ENCODE measurements at places on chromosomes 5 and 9.

DNA sequence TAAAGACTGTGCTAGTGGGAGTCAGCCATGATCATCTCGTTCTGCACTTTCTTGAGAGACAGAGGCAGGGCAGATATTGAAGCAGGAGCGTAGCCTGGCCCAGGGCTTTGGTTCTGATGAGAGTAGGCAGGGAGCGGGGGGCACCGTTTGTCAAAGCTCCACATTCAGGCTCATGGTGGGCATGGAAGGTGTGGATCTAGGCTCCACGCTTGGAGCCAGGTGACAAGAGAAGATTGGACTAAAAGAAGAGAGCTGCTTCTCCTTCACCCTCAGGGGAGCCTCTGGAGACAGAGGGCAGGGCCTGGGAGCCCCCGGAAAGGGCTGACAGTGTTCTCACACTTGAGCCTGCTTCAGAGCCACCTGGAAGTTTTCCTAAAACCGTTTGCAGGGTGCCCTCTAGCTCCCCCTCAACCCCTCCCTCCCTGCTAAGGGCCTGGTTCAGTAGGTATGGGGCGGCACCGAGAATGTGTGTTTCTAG, 24.7 kb upstream of the FCN2 start:
- no peak for DNase-seq

DNA sequence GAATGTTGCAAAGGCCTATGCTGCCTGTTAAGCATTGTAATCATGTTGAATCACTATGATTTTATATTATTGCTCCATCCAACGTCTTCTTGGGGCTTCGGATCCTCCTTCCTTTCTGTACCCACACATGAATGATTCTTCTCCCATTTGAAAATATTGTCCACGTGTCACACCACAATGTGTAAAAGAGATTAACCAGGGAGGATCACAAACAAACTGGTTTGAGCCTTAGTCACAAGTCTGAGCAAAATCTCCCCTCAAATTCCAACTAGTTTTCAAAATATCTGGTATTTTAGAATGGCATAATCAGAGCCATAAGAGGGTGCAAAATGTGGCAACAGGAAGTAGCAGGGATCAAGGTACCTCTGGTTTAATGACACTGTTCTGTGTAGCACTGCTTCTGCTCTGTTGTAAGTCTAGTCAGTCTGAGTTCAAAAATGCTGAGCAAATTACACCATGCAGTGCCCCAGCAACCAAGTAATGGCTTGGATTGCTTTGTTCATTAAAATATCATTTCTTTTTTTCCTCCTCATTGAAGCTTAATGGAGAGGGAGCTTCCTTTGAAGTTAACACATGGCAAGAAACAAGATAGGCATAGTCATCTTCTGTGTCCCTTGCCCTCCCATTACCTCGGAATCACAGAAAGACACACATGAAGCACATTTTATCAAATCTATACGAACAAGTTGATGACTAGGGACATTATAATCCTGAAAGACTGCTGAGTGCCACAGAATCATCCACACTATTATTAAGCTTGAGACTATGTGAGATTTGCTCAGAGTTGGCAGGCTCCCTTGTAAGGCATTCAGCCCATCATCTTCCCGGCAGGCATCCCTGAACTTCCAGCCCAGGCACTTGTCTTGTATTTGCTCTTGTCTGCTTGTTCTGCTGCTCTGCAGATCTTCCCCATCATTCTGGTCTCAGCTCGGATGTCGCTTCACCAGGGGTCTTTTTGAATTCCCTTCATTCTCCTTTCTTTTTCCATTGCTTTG, 102.0 kb upstream of the PRLR start:
- no peak for DNase-seq

- no peak for DNase-seq
Measured at GRCh38 chr9:105073147-105073546, 145.2 kb upstream of the ABCA1 start.

DNA sequence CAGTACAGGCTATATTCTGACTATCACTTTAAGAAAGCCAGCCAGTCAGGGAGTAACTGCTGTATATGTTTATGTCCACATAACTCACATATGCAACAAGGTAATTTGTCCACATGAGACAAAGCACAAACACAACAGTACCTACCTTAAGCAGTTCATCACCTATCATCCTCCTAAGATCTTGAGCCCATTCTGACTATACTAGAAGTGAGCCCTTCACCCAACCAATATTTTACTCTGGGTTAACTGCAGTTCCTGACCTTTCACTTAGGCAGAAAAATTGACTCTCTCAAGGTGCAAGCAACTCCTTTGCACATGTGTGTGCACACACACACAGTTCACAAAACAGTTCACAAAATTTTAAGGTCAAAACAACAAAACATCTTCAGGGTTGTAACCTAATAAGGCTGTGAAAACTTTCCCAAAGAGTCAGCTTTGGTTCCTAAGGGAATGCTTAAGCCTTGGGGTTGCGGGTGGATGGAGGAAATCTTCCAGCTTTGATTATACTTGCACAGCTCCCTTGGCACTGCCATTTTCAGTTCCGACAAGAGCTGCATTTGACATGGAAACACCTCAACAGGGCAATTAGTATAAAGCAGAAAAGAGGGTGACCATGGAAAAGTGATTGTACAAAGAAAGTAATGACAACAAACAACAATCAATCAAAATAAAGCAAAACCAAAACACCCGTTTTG, 215.3 kb downstream of the NFIB start:
- no peak for DNase-seq

DNA sequence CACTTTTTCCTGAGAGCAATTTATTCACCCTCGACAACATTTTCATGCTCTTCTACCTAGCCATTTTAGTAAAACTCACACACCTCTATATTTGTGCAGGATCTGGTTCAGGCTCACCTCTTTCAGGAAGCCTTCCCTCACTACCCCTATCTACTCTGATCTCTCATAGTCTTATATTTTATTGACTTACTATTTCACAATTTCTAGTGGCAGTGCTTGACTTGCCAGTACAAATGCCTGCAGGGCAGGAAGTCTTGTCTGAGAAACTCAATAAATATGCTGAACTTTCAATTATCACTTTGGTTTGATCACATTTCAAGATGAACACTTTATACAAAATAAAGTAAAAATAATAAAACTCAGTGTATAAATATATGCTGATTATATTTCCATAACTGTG, 226.8 kb downstream of the CETN3 start:
- no peak for DNase-seq
